Activated T-helper 1 cell treated with anti-CD3 and anti-CD28 coated beads, Interleukin-2, amount 50 U/mL, for 16 hours (primary cell): ENCODE measurements at places on chromosomes 6 and 20.

DNA sequence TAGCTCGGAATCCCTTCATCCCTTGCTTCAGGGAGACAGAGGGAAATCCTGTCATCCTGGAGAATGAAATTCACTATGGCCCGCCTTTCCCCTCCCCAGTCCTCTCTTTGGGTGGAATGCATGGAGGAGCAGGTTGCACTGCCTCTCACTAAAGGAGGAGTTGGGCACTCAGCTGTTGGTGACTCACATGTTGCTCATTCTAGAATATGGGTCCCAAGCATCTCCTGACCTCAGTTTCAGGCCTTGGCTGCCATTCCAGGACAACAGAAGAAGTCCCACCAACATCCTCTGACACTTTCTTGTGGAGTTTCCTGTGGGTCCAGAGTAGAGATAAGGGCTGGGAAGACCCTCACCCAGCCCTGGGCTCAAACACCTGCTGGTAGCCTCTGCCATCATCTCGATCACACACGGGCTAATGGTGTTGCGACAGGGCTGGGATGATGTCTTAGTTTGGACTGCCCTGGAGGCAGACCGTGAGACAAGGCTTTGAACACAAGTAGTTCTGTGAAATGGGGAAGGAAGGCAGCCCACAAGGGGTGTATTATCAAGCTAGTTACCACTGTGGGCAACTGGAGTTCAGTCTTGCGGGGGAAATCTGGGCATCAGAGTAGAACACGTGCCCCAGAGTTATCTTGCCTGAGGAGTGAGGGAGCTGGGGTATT lies 52.4 kb upstream of the RNF24 start:
- no peak for DNase-seq

- DNase-seq = no peak
Measured at GRCh38 chr20:62646851-62647520, 4.7 kb downstream of the SLCO4A1 start.

GRCh38 chr6:43977404-43978111 lies 149.7 kb downstream of the MRPL14 start:
- DNase-seq = no peak

DNA sequence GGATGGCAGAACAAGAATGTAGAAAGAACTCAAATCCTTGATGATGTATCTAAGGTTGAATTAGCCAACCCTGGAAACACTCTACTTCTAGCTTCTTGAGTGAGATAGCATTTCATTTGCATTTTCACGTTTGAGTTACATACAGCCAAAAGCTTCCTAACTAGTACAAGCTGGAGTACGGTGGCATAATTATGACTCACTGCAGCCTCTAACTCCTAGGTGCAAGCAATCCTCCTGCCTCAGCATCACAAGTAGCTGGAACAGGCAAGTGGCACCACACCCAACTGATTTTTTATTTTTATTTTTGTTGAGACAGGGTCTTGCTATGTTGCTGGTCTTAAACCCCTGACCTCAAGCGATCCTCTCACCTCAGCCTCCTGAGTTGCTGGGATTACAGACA lies 36.5 kb upstream of the STK35 start:
- no peak for DNase-seq

DNA sequence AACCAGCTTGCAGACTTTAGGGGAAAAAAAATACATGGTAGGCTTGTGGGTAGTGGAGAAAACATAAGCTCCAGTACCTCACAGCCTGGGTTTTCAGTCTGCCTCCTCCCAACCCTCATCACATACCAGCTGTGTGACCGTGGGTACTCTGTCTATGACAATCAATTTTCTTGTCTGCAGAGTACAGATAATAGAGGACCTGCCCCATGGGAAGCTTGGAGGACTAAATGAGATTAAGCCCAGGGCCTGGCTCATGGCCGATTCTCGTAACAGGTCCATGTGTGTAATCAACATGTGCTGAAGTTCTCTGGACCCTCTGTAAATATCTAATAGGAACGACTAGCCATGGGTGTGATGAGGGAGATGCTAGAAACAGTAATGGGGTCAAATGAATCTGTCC lies 34.0 kb downstream of the NT5E start:
- no peak for DNase-seq

- DNase-seq = no peak
Measured at GRCh38 chr6:119284861-119285521, 64.6 kb downstream of the MAN1A1 start.

DNA sequence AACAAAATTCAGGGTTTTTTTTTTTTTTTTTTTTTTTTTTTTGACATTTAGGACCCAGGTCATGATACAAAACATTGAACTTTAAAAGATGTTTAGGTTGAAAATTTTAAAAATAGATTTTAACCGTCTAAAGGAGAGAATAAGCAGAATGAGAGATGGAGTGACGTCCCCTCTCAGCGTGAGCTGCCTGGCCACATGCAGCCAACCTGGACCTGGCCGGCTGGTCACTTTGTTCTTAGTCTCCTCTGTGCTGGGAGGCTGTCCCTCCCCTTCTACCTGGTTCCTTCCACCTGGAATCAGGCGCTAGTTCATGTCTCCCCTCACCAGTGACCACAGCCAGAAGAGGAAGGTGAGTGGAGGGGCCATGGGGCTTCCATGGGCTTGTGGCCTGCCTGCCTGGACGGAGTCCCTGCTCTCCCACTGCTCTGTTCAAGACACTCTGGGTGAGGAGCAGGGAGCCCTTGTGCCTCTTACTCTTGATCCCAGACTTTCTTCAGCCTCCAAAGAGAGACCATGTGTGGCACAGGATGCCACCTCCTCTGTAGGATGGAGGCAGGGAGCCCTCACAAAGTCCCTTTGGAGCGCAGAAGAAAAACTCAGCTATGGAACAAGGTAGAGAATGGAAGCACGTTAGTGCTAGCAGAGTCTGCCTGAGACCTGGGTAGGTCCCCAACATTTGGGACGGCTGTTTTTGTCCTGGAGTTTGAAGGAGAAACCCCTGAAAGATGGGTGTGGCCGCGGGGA lies 31.7 kb downstream of the IRF4 start:
- no peak for DNase-seq

- DNase-seq = no peak
Measured at GRCh38 chr6:68978411-68978810, 343.3 kb downstream of the ADGRB3 start.

GRCh38 chr6:150312844-150313584 lies 55.8 kb upstream of the IYD start:
- DNase-seq = no peak

DNA sequence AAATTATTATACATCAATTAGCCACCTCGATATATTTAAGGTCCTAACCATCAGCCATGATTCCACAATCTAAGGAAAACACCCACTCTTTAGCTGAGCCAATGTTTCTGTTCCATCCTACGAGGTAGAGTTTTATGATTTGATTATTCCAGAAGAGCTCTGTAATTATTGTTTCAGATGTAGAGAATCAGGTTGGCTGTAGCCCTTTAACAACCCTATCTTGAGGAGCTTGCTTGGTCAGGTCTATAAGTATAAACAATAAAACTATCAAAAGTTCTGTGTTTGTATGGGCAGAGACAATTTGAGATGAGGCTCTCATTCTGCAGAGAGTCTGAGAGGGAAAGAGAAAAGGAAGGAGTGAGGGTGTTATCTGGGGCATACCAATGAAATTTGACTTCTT lies at the start of gene PBOV1:
TSS of gene PBOV1 (minus strand) at position 43 of the 400 bp plus-strand sequence. CDS start 96 bp downstream, outside the sequence.
- no peak for DNase-seq

DNA sequence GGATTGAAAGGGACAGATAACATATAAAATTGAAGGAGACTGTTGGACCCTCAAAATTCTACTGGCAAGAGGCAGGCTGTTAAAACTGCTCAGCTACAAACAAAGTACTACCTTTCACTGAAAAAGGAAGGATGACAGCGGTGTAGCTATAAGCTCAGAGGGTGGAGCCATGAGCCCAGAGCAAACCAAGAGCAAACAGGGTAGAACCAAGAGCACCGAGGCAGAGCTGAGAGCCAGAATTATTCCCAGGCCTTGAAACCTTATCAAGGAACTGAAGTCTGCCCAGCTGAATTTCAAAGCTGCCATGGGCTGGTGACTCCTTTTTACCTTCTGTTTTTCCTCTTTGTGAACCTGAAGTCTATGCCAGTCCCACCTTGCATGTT lies 74.7 kb upstream of the SLC4A11 start:
- DNase-seq = no peak

GRCh38 chr6:156778454-156779205 lies 1.5 kb downstream of the ARID1B start:
- DNase-seq = peak; percentile 39

GRCh38 chr20:41533537-41534136 lies 84.5 kb downstream of the CHD6 start:
- DNase-seq = no peak

DNA sequence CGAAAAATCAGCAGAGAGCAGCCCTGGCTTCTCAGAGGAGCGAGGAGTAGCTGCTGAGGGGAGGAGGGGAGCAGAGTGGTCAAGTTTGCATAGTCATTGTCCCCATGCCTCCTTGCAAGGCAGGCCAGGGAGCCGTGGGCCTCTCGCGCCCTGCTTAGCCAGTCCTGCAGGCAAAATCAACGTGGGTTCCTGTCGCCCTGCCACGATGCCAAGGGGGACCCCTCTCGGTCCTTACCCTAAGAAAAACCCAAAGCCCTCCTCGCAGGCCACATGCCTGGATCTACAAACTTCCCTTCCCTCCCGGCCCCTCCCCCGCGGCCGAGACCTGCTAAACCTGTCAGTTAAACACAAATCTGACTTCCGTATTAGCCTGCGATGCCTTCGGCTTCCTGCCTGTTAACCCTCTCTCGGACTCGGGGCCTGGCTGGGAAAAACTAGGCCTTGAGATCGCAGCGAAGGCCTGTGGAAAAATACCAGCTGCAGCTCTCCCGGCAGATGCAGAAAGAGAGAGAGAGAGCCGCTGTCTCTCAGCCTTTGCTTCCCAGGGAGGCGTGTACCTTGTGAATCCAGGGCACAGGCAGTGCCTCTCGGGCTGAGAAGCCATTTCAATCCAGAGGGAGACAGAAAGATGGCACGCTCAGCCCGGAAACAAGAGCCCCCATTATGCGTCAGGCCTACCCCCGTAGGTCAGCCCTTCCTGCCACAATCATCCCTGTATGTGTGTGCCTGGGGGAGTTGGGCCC lies 968 bp upstream of the ZMYND8 start:
- DNase-seq = peak; percentile 45
